ENCODE measurements at places on chromosomes 3 and 15.

GRCh38 chr3:123424321-123424998, 24.4 kb downstream of the ADCY5 start:
- DNase-seq: no peak

DNA sequence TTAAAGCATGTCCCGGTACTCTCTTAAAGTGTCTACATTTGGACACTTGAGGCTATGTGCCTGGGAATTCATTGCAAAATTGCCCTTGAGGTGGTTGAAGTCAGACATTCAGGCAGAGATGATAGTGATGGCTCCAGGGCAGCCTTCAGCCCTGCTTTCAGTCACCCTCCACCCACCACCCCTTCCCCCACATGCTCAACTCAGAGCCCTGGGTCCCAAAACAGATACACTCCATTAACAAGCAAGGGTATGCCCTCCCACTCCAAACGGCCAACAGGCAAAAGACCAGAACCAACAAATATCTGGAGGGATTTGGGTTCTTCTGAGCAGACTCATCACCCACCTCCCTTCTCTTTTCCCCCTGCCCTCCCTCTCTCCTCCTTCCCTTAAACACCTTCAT, 29.9 kb upstream of the VIPR1 start:
- DNase-seq: no peak

- DNase-seq: no peak
Measured at GRCh38 chr3:133038731-133039375, 662 bp downstream of the TMEM108 start.

GRCh38 chr15:41018534-41018933, 65.3 kb downstream of the CHAC1 start:
- DNase-seq: no peak

GRCh38 chr3:190012314-190012782, 108.3 kb downstream of the P3H2 start:
- no peak for DNase-seq

- no peak for DNase-seq
Measured at GRCh38 chr3:195115600-195116406, 155.2 kb downstream of the XXYLT1 start.

- DNase-seq: peak; percentile 5
Measured at GRCh38 chr3:24237971-24238706, 256.5 kb downstream of the THRB start.

DNA sequence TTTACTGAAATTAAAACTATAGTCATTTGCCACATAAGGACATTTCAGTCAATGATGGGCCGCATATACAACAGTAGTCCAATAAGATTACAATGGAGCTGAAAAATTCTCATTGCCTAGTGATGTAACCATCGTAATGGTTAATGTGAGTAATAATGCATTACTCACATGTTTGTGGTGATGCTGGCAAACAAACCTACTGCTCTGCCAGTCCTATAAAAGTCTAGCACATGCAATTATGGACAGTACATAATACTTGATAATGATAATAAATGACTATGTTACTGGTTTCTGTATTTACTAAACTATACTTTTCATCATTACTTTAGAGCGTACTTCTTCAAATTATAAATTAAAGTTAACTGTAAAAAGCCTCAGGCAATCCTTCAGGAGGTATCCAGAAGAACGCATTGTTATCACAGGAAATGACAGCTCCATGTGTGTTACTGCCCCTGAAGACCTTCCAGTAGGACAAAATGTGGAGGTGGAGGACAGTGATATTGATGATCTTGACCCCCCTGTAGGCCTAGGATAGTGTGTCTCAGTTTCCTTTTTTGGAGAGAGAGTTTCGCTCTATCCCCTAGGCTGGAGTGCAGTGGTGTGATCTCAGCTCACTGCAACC, 102.7 kb downstream of the ATP1B3 start:
- DNase-seq: no peak

DNA sequence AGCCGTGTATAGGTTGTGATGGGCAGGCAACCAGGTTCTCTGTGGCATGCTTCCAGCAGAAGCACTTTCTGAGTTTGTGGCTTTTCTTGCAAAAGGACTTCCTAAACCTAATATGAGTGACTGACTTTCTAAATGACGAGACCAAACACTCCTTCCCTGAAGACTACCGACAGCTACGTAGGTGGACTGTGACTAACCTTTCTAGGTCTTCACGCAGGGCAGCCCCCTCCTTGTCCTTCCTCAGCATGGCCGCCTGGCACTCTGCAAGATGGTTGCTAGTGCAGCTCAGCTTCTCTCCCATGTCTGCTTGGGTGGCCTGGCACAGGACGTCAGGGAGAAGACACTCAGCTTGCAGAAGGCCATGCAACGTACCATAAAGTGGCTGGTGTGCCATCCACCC, 20.9 kb downstream of the CXCR6 start:
- peak; percentile 80 for DNase-seq

GRCh38 chr15:83243634-83244033, 36.0 kb upstream of the HDGFL3 start:
- no peak for DNase-seq

GRCh38 chr3:61008998-61009380, 242.3 kb downstream of the FHIT start:
- no peak for DNase-seq

GRCh38 chr3:30253832-30254231, 352.6 kb upstream of the TGFBR2 start:
- no peak for DNase-seq

GRCh38 chr3:32320080-32320479, 71.6 kb upstream of the CMTM7 start:
- DNase-seq: no peak

DNA sequence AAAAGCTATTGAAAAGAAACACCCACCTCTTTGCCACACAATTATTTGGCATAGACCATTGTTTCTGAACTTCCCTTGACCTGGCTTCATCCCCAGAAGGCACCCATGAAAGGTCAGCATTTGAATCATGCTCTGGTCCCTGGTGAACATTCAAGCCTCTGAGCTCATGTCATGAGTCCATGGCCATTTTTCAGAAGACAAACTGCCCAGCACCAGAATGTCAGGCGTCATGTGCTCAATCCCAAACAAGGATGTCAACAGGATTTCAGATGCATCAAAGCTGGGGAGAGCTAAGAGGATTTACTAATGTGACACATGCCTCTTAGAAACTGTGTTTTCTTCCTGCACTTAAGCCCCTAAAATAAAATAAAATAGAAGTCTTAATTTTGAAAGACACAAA, 41.3 kb downstream of the TMED3 start:
- no peak for DNase-seq

GRCh38 chr15:36313021-36313420, 266.4 kb upstream of the CDIN1 start:
- no peak for DNase-seq

DNA sequence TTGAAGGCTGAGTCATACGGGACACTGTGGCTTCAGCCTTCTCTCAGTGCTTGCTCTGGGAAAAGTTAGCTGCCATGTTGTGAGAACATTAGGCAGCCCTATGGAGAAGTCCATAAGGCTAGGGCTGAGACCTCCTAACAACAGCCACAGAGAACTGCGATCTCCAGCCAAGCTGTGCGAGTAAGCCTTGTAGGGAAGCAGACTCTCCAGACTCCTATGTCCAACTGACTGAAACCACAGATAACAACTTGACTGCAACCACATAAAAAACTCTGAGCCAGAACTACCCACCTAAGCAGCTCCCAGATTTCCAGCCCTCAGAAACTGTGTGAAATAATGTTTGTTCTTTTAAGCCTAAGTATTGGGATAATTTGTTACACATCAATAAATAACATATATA, 40.7 kb downstream of the DENND6A start:
- DNase-seq: no peak

- no peak for DNase-seq
Measured at GRCh38 chr15:53589520-53590057, 169.9 kb downstream of the WDR72 start.

DNA sequence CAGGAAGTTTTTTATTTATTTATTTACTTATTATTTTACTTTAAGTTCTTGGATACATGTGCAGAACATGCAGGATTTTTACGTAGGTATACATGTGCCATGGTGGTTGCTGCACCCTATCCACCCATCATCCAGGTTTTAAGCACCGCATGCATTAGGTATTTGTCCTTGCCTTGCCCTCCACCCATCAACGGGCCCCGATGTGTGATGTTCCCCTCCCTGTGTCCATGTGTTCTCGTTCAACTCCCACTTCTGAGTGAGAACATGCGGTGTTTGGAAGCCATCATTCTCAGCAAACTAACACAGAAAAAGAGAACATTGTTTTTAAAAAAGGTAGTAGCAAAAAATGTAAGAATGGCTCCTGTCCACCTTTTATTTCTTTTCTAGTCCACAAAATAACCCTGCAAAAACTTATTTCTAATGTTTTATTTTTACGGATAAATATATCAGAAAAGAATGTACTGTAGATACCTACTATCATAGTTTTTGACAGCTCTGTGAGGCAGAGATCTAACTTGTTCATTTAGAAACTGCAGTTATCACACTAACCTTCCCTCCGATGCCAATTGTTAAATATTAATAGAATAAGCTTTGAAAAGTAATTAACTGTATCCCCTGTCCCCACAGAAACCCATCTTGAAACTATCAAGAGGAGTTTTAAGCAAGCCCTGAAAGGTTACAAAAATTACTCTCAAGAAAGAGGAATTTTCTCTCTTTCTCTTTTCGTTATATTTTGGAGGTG, 189.2 kb downstream of the LPP start:
- no peak for DNase-seq

DNA sequence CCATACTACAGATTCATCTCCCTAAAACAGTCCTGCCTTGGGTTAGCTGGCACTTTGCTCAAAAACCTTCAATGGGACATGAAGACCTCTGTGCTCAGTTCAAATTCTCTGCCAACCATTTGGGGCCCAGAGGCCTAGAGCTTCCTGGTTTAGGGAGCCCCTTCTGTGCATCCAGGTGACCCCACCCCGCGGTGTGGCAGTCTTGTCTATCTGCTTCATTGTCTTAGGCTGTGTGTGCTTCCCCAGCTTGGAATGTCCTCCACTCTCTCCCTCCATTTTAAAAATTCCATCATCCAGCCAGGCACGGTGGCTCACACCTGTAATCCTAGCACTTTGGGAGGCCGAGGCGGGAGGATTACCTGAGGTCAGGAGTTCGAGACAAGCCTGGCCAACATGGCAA, 99.0 kb upstream of the NEO1 start:
- DNase-seq: no peak

DNA sequence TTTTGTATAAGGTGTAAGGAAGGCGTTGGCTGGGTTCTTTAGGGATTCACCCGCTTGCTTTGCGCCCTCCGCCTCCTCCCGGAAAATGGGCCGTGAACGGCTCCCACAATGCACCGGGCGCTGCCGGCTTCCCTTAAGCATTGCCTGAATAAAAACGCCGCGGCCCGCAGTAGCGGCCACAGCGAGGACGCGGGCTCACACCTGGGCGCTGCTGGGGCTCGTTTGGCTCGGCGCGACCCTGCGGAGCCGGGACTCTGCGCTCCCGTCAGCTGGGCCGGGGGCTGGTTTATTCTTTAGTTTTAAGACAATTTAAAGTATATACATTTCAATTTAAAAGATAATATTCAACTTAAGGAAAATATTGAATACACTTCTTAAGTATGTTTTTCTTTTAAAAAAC, 343.5 kb upstream of the RGMA start:
- no peak for DNase-seq

DNA sequence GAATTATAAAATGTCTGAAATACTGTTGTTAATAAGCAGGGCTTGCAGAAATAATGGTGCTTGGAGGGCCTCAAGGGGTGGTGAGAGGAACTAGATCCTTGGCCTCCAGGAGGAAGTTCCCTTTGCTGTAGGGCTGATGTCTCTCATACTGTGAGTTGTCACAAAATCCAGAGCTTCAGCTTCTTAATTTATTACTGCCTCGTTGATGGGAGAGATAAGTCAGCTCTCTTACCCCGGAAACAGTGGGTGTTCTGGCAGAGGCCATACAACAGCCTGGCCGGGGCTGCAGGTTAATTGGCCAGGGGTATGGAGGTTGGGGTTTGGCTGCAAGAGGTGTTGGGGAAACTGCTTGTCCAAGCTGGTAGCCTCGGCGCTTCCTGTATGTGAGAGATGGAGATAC, 15.5 kb downstream of the MAPKAPK3 start:
- peak; percentile 57 for DNase-seq

DNA sequence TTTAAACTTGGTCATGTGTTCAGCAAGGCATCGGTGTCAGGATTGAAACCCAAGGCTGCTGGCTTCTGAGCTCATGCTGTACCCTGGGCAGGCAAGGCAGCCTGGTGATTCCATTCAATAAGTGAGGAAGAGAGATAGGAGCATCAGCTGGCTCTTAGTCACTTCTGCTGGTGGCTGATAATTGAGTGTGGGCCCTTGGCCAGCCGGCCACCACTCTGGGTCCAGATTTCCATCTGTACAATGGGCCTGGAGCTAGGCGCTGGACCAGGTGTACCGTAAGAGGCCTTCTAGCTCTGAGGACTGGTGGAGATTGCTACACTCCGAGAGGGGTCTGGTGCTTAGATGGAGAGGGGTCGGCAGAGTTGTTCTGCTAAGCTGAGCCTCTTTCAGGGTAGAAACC, 4.3 kb downstream of the CD276 start:
- no peak for DNase-seq

- no peak for DNase-seq
Measured at GRCh38 chr3:58411851-58412830, 21.5 kb downstream of the PDHB start.

- DNase-seq: peak; percentile 81
Measured at GRCh38 chr15:56365075-56365711, at the start of gene TEX9. TSS of gene TEX9 (plus strand) at chr15:56365426. CDS start at chr15:56365451, 25 bp downstream.

DNA sequence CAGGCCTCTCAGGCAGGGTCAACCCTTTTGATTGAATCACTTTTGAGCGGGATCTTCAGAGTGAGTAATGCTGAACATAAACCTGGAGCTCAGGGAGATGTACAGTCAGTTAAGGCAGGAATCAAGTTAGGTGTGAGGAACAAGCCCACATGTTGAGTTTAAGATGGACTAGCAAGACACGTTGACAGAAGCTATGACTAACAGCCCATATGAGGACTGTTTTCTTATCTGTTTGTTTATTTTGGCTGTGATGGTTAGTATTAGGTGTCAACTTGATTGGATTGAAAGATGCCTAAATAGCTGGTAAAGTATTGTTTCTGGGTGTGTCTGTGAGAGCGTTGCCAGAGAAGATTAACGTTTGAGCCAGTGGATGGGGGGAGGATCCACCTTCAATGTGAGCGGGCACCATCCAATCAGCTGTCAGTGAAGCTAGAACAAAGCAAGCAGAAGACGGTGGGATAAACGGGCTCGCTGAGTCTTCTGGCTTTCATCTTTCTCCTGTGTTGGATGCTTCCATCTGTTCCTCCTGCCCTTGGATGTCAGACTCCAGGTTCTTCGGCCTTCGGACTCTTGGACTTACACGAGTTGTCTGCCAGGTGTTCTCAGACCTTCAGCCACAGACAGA, 232.3 kb upstream of the STAC start:
- no peak for DNase-seq
